Fibroblast of the aortic adventitia (primary cell): ENCODE measurements at places on chromosomes 4 and X. TPM values are rescaled to one million over a fixed set of nuclear protein-coding genes. Genes with fewer than 3 reads are reported as not detected.

MTNR1A gene
- total RNA-seq = not detected in 2 replicates

FRMPD4 gene
- 0.41 and 5.0 TPM in 2 replicates for total RNA-seq

SPANXA2 gene
- not detected in 2 replicates for total RNA-seq

TMEM150C gene
- total RNA-seq = 0.45 and 1.9 TPM in 2 replicates

GRPR gene
- total RNA-seq = not detected in 2 replicates

PPEF1 gene
- not detected in 2 replicates for total RNA-seq

UCP1 gene
- not detected in 2 replicates for total RNA-seq

GPC4 gene
- total RNA-seq = 0.54 and 2.8 TPM in 2 replicates

NPFFR2 gene
- not detected in 2 replicates for total RNA-seq
